Forelimb muscle (tissue), 1 donor: ENCODE measurements at places on chromosomes 13 and 19.

- no peak for DNase-seq
Observed at GRCh38 chr13:86839221-86839620, 832.0 kb upstream of the SLITRK5 start.

GRCh38 chr13:63107179-63107943 is 1691.7 kb upstream of the PCDH20 start:
- DNase-seq: peak; percentile 1

DNA sequence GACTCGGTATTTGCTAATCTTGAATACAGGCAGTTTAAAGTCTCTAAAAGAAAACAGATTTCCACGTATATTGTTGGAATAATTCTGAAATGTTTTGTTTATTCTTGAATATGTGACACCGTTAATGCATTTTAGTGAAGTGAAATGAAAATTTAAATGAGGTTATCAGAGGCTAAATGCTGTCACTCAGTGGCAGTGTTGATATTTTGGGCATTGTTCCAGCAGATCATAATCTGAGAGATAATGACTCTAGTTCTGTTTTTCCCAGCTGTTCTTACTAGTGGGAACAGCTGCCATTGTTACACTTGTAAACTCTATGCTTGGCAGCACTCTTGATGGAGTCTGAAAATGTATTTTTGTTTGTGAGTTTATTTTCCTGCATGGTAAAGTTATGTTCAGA is 365.6 kb upstream of the SLC10A2 start:
- no peak for DNase-seq

- DNase-seq: no peak
Observed at GRCh38 chr13:106432636-106433035, 102.8 kb downstream of the EFNB2 start.
